Right lobe of liver (tissue), 6 donors: ENCODE measurements at places on chromosomes 11 and 22.

DNA sequence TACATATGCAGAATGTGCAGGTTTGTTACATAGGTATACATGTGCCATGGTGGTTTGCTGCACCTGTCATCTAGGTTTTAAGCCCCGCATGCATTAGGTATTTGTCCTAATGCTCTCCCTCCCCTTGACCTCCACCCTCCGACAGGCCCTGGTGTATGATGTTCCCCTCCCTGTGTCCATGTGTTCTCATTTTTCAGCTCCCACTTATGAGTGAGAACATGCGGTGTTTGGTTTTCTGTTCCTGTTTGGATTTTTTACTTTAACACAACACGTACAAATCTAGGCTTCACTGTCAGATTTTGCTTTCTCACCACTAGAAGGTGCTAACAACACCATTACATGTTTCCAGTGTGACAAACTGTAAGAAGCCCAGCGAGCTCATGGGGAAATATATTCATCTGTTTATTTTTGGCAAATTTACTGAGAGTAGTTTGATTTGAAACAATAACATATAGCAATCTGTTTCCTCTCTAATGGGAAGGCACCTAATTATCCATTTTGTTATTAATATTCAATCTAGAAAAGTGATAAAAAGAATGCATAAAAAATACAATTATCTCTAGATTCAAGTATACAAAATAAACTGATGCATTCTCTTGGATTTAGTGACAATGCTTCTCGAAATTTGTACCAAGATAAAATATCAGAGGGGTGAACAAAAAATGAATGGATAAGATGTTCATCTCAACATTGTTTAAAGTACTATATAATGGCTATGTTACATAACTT lies 23.2 kb upstream of the BIRC3 start:
- DNase-seq = no peak

DNA sequence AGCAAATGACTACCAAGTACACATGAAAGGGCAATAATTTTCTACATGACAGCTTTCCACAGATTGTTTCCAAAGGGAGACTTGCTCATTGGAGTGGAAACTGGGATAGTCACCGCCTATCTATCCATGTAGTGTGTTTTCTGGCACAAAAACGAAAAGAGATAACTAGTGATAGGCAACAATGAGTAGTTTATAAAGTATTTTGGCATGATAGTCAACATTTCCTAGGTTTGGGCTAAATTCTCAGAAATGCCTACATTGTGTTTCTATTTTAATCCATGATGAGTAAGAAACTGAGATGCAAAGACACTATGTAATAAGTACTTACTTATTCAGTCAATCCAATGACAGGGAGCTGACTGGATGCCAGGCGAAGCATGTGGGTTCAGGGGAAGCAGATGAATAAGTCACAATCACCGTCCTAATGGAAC lies 1129.1 kb downstream of the DLG2 start:
- DNase-seq = no peak

DNA sequence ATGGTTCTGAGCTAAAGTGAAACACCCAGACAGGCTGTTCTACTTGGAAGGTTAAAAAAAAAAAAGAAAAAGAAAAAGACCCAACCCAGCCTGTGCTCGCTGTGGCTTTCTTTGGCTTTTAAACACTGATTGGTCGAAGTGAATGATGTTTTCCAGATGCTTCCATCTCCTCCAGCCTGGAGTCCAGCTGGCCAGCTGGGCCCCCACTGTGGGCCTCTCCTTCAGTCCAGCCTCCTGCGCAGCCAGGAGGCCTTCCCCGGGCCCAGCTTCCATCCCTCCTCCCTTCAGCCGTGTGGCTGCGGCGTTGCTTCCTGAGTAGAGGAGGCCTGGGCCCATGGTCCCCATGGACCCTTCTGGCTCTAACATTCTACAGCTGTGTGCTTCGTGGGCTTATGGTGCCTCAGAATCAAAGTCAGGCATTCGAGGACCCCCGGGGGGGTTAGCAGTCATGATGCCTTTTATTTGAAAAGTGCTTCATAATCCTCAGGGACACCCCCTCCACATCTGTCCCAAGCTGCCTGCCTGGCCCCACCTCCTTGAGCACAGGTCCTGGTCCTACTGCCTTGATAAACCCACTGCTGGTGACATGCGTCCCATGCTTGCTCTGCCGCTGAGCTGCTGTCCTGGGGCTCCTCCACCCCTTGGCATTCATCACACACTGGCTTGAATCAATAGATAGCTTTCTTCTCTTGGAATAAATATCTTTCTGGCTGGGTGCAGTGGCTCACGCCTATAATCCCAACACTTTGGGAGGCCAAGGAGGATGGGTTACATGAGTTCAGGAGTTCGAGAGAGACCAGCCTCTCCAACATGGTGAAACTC lies 42.2 kb upstream of the FBLN1 start:
- DNase-seq = no peak

DNA sequence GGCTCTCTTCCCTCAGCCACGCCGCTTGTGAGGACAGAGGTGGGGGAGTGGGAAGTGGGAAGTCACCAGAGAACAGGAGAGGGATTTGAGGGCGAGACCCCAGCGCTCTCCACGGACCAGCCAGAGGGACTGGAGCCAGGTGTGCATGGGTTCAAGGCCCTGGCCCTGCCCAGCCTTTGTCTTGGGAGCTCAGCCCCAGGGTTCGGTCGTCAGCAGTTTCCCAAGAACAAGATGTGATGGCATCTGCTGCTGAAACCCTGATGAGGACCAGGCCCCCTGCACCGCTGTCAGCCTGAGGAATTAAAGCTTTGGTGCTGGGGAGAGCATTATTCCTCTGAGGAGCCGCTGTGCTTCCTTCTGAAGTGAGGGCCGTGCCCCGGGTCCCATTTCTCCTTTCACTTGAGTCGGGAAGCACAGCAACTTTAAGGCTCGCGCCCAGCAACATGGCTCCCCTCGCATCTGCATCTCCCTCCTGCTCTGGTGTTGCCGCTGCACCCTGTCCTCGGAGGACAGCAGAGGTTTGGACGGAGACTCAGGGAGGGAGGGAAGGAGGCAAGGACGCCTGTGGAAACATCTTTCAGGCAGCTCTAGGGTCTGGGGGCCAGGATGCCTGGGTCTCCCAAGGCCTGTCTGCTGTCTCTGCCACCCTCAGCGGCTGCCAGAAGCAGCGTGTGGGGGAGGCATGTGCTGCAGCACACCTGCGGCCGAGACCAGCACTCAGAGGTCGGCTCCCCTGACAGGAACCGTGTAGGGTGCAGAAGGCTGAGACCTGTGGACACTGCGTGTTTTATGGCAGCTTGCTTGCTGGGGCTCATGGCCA lies 3.8 kb downstream of the IFITM5 start:
- peak; percentile 52 for DNase-seq

DNA sequence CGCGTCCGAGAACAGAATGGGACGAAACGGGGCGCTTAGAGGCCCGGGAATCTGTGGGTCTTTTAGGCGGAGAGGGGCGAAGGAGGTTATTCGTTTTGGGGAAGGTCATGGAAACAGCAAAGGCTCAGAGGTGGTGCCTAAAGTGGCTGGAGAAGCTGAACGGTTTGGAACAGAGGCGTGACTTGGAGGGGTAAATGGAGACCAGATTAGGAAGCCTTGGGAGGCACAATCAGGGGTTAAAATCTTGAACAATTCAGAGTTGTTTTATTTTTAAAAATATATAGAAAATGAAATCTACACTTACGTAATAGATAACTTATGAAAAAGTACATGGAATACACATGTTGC lies 247 bp upstream of the PLAAT5 start:
- no peak for DNase-seq

DNA sequence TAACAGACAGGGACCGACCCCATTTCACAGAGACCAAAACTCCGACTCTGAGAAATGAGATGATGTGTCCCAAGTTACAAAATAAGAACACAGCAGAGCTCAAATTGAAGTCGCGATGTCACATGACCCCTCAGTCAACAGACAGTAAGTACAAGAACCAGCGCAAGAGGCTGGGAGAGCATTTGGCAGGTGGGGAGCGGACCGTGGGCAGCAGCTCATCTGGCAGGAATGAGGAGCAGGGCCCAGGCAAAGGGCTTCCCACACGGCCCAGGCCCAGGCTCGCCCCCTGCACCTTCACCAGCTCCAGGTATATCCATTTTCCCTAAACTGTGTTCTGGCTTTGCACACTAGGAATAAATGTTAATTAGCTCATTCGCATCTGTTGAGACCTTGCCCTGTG lies 34.3 kb downstream of the SCUBE1 start:
- DNase-seq = no peak

DNA sequence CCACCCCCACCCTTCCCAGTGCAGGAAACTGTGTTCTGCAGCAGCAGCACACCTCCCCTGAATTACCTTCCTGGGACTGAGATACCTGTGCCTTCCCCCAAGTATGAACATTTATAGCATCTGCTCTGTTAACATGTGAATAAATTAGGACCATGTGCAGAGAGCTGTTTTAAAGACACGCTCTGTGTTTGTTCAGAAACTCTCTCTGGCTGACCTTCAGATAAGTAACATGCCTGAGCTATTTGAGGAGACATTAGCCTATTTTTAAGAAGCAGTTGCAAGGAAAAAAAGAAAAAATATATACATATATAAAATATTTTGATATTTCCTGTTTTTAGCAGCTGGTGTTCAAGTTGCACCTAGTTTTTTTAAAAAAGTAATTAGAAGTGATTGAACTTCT lies 5.4 kb downstream of the NAV2 start:
- DNase-seq = no peak

- no peak for DNase-seq
These were observed 323.9 kb downstream of the CADM1 start for GRCh38 chr11:115180272-115180671.

GRCh38 chr11:70077411-70078094 lies 564 bp upstream of the ANO1 start:
- DNase-seq = no peak

GRCh38 chr22:43326331-43327156 lies 16.6 kb downstream of the SCUBE1 start:
- DNase-seq = peak; percentile 15

GRCh38 chr11:27242591-27242990 lies 120.4 kb downstream of the CCDC34 start:
- DNase-seq = no peak

- peak; percentile 9 for DNase-seq
These were observed 56.2 kb downstream of the GGTLC2 start for GRCh38 chr22:22700631-22701030.

DNA sequence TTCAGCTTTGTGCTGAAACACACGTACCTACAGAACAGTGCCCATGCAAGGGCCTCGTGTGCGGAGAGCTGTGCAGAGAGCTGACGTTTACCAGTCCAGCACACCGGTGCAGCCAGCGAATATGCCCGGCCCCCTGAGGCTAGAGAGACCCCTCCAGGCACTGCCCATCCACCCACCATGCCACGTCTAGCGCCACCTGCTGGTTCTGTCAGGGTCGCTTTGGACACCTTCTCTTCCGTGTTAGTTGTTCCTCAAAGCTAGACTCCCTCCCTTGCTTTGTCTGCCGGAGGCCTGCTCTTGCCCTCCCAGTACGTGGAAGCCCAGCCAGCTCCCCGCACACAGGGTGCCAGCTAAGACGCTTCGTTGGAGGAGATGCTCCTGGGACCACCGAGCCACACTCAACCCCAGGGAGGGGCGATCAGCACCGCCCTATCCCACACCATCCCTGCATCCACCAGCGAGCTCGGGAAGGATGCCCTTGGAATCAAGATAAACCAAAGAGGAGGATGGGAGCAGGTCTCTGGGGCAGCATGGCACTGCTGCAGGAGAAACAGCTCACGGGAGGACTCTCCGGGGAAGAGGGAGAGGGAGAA lies 43.4 kb downstream of the CPT1A start:
- DNase-seq = no peak

- no peak for DNase-seq
These were observed 25.8 kb upstream of the NUCB2 start for GRCh38 chr11:17250561-17251350.

GRCh38 chr11:132022733-132023478 lies 652.5 kb downstream of the NTM start:
- no peak for DNase-seq

DNA sequence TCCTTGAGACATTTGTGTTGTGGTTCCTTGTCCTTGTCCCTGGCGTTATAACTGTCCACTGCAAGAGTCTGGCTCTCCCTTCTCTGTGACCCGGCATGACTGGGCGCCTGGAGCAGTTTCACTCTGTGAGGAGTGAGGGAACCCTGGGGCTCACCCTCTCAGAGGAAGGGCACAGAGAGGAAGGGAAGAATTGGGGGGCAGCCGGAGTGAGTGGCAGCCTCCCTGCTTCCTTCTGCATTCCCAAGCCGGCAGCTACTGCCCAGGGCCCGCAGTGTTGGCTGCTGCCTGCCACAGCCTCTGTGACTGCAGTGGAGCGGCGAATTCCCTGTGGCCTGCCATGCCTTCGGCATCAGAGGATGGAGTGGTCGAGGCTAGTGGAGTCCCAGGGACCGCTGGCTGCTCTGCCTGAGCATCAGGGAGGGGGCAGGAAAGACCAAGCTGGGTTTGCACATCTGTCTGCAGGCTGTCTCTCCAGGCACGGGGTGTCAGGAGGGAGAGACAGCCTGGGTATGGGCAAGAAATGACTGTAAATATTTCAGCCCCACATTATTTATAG lies 23.0 kb downstream of the MYBPC3 start:
- DNase-seq = no peak

GRCh38 chr22:31853736-31854495 lies 90.4 kb upstream of the YWHAH start:
- DNase-seq = no peak
